Cortex of kidney (tissue), 1 donor: ENCODE measurements at places on chromosomes 7 and 10.

DNA sequence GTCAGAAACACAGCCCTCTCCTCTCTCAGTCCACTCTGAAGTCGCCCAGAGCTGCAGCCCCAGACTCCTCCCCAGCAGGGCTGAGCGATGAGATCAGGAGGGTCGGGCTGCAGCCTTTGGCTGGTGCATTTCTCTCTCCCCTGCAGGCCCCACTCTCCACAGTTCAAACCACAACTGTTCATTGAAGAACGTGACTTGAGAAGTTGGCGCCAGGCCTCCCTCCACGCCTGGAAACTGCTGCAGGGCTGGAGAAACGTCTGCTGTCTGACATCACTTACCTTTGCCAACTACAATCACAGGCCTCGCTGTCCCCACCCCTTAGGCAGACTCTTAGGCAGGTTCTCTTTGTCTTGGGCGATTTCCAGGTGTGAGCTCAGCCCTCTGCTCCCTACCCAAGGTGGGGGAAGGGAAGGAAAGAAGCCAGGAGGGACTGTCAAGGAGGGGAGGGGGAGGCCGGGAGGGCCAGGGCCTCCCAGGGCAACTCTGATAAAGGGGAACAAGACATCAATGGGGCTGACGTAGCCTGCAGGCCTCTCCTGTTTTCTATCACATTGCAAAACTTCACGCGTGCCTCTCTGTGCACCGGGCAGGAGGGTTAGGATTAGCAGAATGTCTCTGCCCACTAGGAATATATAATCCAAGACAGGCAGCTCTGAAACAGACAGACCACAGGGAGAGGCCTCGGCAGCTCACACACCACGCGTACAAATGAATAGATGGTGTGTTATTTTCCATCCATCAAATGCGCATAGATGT lies 32.7 kb downstream of the CALML5 start:
- DNase-seq = no peak

DNA sequence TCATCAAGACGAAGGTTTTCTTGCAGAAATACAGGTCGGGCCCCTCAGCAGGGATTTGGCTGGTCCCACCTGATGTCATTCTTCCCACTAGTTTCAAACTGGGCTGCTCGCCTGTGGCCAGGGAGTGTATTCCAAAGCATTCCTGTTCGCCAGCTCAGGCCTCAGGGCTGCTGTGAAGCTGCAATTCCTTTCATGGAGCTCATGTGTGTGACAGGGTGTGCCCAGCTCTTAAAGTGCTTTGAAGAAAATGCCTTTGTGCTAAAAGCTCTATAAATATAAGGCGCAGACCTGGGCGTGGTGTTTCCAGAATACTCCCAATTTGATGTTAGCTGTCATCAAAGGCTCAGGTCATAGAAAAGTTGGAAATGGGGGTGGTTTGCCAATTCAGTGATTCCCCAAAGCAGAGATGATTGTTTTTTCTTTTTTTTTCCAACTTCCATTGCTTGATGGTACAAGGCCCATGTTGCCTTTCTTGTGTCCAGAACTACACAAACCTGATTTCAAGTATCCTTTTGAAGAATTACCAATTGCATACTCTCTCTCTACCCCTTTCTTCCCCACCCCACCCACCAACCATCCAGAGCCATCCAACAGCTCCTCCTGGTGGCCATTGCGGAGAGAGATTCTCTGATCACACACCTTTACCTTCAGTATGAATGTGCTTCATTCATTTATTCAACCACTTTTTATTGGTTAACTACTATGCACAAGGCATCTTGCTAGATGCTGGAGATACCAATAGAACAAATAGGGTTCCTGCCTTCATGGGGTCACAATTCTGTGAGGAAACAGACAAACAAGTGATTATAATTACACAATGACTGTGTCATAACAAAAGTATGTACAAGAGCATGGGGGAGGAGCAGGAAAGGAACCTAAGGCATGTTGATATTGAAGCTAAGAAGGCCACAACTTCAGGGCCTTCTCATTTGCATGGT lies 297.3 kb upstream of the LYZL1 start:
- DNase-seq = no peak

- DNase-seq = no peak
Measured at GRCh38 chr10:74888962-74889661, 62.7 kb downstream of the KAT6B start.

DNA sequence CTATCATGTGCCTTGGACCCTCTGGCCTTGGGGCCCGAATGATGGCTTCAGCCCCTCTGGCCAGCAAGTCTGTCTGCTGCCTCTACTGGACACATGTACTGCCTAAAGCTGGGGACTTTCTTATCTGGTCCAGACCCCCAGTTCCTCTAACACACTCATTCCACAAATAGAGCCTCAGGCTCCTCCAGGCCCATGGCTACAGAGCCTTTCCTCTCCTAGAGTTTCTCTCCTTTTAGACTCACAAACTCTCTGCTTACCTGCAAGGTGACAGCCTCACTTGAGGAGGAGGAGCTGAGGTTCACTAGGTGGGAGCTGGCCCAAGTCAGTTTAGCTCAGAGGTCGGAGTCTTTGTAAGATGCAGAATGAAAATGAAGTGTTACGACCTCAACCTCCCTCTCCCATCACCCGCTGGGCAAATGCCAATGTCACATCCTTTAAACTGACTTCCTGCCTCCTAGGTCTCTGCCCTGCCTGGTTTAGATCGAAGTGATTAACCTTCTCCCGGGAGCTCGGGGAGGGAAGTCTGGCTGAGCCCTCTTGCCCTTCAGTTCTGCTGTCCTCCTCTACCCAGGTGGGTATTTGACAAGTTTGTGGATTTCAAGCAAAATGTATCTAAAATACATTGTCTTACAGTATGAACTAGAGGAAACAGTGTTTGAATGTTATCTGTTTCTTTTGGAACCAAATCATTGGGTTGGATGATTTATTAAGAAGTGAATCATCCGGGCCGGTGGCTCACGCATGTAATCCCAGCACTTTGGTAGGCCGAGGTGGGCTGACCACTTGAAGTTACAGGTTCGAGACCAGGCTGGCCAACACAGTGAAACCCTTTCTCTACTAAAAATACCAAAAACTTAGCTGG lies 71.9 kb upstream of the TNS3 start:
- no peak for DNase-seq

GRCh38 chr10:46232084-46232483 lies 54.7 kb upstream of the ANTXRL start:
- no peak for DNase-seq

- no peak for DNase-seq
Measured at GRCh38 chr7:85776691-85777345, 590.0 kb upstream of the SEMA3D start.

- DNase-seq = no peak
Measured at GRCh38 chr10:127349737-127350136, 153.3 kb upstream of the INSYN2A start.

GRCh38 chr10:120580918-120581895 lies 124.2 kb downstream of the PLPP4 start:
- peak; percentile 17 for DNase-seq

GRCh38 chr7:4809091-4809591 lies 33.7 kb downstream of the AP5Z1 start:
- no peak for DNase-seq

GRCh38 chr10:6045314-6045848 lies 16.8 kb downstream of the IL2RA start:
- no peak for DNase-seq

DNA sequence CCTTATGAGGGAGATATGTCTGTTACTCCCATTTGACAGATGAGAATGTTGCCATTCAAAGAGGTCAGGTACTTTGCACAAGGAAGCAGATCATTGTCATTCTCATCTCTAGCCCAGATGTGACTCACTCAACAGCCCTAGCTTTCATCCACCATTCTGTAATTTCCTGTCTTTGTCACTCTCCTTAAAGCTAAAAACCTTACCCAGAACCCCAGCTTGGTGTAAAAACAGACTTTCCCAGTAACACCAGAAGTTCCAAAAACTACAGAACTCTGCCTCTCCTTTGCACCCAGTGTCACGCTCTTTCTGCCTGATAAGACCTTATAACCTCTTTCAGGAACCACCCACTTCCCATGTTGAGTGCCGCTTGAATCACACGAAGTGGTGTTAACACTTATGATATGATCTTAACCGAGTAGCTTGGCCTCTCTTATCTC lies 89.1 kb upstream of the SP4 start:
- DNase-seq = no peak

- no peak for DNase-seq
Measured at GRCh38 chr7:69778138-69778537, 179.9 kb downstream of the AUTS2 start.

DNA sequence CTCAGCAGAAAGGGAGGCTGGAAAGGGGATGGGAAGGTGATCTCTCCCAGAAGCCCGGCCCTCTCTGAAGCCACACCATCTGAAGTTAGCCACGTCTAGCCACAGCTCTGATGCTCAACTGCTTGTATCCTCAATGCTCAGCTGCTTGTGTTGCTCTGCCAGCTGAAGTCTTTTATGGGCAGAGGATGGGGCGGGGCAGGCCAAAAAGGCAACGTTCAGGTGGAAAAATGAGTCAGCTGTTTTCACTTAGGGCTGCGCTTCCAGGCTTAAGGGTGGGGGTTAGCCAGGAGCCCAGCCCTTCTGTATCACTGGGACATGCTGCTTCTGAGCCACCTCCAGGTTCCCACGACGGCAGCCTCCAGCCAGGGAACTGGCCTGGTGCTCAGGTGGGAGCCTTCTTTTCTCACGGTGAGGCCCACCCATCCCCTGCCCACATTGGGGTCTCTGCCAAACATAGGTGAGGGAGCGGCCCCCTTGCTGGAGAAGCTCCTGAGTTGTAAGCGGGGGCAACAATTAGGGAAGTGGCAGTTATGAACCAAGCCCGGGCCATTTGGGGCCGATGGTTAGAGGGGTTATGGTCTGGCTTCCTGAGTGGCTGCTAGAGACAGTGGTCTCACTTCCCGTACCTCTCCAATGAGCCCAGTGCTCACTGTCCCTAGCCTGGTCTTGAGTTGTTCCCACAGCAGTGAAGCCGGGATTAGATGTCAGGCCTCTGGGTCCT lies 44.9 kb upstream of the CNPY1 start:
- DNase-seq = no peak

DNA sequence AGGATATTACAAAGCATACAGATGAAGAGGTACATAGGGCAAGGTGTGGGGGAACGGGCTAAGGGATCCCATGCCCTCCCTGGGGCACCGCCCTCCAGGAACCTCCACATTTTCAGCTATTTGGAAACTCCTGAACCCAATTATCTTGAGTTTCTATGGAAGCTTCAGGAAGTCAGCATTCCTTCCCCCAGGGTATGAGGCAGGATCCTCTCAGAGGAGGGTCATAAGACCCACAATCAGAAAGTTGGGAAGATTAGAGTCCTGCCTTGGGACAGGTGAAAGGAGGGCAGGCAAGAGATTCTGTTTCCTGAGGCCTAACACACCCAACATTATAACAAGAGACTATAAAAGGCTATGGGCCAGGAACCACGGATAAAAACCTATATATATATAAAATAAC lies 98.0 kb downstream of the RALA start:
- DNase-seq = no peak

GRCh38 chr7:81873559-81873958 lies 103.7 kb upstream of the HGF start:
- no peak for DNase-seq

GRCh38 chr7:684416-684815 lies 42.1 kb upstream of the DNAAF5 start:
- DNase-seq = no peak

DNA sequence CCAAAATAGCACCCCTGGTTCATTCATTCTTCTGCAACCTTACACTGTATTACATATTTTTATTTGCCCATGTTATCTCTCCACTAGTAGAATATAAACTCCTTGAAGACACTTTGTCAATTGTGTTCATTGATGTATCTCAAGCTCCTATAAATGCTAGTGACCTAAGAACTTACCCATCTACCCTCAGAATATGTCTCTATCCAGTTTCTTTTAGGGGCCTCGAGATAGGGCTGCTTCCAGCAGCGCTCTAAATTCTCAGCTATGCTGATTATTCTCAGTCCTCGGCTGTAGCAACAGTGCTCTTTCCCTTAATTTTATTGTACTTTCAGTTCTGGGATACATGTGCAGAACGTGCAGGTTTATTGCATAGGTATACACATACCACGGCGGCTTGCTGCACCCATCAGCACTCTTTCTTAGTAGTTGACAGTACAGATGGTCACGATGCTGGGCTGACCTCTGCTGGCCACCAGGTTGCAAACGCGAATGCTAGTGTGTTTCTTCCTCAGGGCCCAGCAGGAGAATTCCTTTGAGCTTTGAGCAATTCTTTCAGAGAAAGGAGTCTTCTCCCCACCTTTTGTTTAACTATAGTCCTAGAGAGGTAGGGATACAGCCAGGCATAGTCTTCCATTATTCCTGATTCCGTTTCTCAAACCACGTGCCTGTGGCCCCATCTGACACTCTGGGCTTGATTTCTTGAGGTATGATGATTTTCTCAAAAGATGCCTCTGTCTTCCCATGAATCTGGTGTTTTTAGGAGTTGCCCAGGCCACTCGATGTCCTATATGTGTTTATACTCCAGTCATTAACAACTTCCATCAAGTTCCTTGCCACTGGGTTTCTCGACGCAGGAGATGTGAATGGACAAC lies 49.1 kb upstream of the CDC14C start:
- no peak for DNase-seq

DNA sequence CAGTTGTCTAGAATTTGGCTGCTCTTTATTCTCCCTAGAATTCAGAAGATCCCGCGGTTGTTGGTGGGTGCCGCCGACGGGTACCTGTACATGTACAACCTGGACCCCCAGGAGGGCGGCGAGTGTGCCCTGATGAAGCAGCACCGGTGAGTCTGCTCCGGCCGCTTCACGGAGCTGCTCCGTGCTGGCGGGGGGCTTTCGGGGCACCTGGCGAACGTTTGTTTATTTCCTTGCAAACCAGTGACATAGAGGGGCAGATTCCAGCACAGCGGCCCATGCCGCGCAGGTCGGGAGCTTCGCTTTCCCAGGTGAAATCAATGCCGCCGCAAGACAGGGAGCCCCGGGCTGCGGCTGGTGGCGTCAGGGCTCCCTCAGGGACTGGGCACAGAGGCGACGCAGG lies 38.0 kb downstream of the WIPI2 start:
- no peak for DNase-seq

- DNase-seq = no peak
Measured at GRCh38 chr7:31105256-31105950, 53.3 kb downstream of the ADCYAP1R1 start.

DNA sequence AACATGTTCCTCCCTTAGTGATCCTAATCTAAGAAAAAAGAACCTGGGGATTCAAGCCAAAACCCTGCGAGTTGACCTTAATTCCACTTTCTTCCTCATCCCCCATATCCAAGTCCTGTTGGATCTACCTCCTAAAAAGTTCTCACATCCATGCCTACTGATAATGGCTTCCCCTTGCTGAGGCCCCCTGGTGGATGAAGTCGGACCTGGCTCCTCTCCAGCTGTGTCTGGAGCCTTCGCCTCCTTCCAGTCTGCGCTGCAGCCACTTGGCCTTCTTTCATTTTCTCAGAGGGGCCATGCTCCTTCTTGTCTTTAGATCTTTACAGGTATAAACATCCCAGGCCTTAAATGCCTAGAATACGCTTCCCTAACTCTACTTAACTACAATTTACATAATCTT lies 8.1 kb downstream of the PDE1C start:
- no peak for DNase-seq

DNA sequence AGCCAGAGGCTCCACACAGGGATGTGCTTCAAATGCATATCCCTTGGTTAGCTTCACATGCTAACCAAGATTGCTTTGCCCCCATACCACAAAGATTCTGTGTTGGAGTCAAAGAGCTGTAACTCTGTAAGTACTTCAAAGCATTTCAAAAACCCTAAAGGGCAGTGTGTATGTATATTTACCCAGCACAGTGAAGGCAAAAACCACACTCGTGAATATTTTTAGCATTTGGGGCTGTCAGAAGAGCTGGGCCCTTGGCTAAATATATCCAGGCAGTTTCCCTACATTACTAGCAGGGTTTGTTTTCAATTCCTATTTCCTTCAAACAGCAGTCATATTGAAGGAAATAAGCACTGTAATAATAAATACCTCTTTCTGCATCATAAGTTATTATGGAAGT lies 84.2 kb upstream of the STEAP1B start:
- no peak for DNase-seq
